Activated CD4-positive, alpha-beta T cell treated with anti-CD3 and anti-CD28 coated beads, Interleukin-2, amount 50 U/mL, for 1 hour (primary cell): ENCODE measurements at places on chromosomes 12 and 14.

GRCh38 chr12:102961466-102961855 is 4.0 kb downstream of the ASCL1 start:
- DNase-seq = no peak

GRCh38 chr12:105273601-105274000 is 37.6 kb upstream of the APPL2 start:
- no peak for DNase-seq

GRCh38 chr12:131074221-131075083 is 120.7 kb downstream of the ADGRD1 start:
- no peak for DNase-seq

GRCh38 chr12:57865084-57865751 is 18.7 kb upstream of the CTDSP2 start:
- DNase-seq = peak; percentile 48

DNA sequence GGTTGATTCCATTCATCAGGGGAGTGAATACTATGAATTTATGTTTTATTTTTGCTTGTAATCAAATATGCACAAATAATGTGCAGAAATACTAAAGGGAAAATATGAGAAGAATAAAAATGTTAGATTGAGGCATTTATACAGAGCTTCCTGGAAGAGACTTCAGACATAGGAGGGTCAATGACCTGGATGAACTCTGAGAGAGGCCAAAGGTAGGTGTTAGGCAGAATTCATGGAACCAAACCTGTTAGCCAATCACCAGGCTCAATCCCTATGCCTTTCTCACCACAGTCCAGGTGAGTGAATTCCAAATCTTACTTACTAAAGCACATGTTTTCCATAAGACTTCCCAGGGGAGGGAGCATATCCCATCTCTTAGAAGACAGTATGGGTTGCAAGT is 130.4 kb upstream of the NTF3 start:
- DNase-seq = no peak

- no peak for DNase-seq
Observed at GRCh38 chr12:24730489-24730896, 218.4 kb downstream of the BCAT1 start.

DNA sequence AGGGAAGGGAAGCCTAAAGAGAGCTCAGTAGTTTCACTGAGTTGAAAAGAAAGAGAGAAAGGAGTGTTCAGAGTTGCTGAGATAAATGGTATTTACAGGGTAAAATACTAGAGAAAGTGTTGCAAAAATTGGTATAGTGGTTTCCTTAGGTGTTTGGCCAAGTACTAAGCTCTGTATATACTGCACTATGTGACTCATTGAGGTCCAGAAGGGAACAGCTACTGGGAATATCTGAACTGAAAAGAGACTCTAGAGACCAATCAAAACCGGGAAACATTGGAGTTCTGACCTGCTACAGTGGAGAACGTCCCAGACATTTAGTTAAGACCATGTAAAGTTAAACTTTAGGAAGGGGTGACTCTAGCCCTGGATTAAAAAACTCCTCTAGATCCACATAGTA is 42.7 kb upstream of the ALX1 start:
- DNase-seq = no peak

- no peak for DNase-seq
Observed at GRCh38 chr12:64574837-64575236, 35.5 kb upstream of the RASSF3 start.

DNA sequence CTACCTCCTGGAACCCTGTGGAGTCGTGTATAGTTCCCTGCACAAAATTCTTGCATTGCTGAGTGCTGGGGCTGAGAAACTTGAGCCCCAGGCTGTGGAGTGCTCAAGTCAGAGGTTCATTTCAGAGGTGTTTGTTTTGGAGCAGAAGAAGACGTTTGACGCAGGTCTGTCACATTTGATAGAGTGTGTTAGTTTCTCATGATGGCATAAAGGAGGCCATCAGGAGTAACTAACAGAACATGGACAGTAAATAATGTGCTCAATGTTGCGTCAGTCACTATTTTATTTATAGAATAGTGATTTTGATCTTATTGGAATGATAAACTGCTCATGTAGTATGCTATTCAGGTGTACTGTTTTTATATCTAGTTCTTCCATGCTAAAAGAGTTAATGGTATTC is 44.2 kb downstream of the OTOGL start:
- DNase-seq = no peak

GRCh38 chr14:90922141-90922540 is 105.9 kb upstream of the TTC7B start:
- DNase-seq = no peak

DNA sequence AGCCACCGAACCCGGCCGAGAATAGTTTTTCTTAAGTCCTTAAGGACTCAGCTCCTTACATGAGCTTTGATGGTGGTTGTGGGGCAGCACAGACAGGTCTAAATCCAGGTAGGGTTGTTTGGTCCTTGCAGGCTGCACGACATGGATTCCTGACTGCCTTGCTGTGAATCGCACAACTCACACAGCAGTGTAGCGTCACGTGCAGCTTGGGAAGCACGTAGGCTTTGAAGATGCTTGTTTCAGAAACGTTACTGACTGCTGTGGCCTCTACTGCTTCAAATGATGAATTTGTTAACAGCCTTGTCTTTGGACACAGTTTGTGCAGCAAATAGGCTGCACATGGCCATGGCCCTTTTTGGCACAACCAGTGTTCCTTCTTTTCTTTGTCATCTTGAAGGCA is 29.9 kb downstream of the ZBTB42 start:
- DNase-seq = no peak
